ENCODE measurements at places on chromosomes 3 and 15.

- DNase-seq: no peak
These were observed 189.4 kb upstream of the CHRNA7 start for GRCh38 chr15:31840849-31841476.

DNA sequence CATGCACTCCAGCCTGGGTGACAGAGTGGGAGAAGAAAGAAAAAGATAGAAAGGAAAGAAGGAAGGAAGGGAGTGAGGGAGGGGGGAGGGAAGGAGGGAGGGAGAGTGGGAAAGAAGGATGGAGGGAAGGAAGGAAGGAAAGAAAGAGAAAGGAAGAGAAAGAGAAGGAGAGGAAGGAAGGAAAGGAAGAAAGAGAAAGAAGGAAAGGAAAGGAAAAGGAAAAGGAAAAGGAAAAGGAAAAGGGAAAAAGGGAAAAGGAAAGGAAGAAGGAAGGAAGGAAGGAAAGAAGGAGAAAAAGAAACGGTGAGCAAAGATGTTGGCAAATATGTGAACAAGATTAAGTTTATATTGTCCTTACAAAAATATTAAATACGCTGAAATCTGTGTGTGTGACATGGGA, 36.2 kb upstream of the TICRR start:
- no peak for DNase-seq

GRCh38 chr3:112126511-112126911, 6.5 kb downstream of the GCSAM start:
- DNase-seq: no peak

DNA sequence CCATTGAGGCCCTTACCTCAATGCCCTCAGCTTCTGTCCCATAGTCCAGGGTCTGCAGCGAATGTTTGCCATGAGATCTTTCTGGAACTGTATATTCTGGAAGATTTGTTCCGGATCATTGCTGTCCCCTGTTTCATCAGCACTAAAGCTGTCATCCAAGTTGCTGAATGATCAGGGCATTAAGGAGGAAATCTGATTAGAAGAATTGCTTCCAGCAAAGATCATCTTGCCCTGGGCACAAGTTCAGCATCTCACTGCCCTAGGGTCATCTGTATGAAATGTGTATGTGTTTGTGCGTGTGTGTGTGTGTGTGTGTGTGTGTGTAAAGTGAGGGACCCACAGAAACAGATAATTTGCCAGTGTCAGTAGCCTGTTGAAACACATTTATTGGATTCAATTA, 1.4 kb downstream of the TMC3 start:
- DNase-seq: no peak

GRCh38 chr3:162769564-162769963, 1273.0 kb downstream of the OTOL1 start:
- DNase-seq: no peak

Measured in BE2C (cell line).